Upper lobe of left lung (tissue), 6 donors: ENCODE measurements at places on chromosomes 7 and 10. TPM values are rescaled to one million over a fixed set of nuclear protein-coding genes. Genes with fewer than 3 reads are reported as not detected.

- no peak overlapping the region for H3K27ac ChIP-seq
- H3K36me3 ChIP-seq: no peaks in the 10 kb centered on the region
- peaks cover 9% of the 10 kb centered on the region for H3K4me1 ChIP-seq
- no peak for DNase-seq
Observed at GRCh38 chr7:1553512-1554210, 2.3 kb downstream of the TMEM184A start.

GRCh38 chr7:8143151-8143874, 118.7 kb downstream of the ICA1 start:
- DNase-seq: no peak
- H3K27me3 ChIP-seq: no peaks in the 10 kb centered on the region
- H3K4me3 ChIP-seq: no peak overlapping the region
- no peaks in the 10 kb centered on the region for H3K36me3 ChIP-seq
- H3K27ac ChIP-seq: no peak overlapping the region

- no peak for DNase-seq
- no peak overlapping the region for H3K4me3 ChIP-seq
- no peaks in the 10 kb centered on the region for H3K4me1 ChIP-seq
Observed at GRCh38 chr7:134134004-134134403, 6.9 kb downstream of the LRGUK start.

DNA sequence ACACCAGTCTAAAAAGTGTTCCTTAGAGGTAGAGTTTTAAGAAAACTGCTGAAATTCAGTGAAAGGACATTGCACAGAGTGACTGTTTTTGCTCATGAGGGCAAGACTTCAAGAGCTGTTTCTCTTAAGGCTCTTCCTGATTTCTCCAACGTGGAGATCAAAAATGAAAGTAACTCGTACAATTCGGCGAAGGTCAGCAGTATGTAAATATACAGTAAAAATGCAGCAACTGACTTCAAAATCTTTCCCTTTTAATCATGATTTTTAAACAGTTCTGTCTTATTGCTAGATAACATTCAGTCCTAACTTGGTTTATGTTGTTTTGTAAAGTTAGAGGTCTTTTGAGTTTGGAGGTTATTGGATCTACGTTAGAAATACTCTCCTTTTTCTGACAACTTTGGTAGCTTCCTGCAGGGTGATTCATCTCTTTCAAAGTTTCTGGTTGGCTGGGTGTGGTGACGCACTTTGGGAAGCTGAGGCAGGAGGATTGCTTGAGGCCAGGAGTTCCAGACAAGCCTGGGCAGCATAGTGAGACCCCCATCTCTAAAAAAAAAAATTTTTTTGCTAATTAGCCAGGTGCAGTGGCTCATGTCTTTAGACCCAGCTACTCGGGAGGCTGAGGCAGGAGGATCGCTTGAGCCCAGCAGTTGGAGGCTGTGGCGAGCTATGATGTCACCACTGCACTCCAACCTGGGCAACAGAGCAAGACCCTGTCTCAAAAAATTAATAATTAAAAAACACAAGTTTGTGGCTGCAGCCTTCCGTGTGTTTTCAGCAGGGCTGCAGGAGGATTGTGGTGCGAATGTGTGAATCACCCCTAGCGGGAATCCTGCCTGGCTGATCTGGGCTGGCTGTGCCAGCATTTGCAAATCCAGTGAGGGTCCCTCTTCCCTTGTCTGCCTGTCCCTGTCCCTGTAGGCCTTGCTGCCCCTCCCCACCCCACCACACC, 29.2 kb upstream of the AP5Z1 start:
- H3K27me3 ChIP-seq: no peaks in the 10 kb centered on the region
- H3K36me3 ChIP-seq: peaks cover 17% of the 10 kb centered on the region
- peak; percentile 65 for DNase-seq
- peaks cover 60% of the 10 kb centered on the region for H3K4me1 ChIP-seq
- H3K4me3 ChIP-seq: no peak overlapping the region

- DNase-seq: no peak
- no peak overlapping the region for H3K27ac ChIP-seq
- no peaks in the 10 kb centered on the region for H3K36me3 ChIP-seq
- H3K4me3 ChIP-seq: no peak overlapping the region
- H3K4me1 ChIP-seq: peaks cover 9% of the 10 kb centered on the region
- H3K27me3 ChIP-seq: no peaks in the 10 kb centered on the region
Observed at GRCh38 chr7:8254667-8255066, 7.3 kb downstream of the ICA1 start.

GRCh38 chr10:112753961-112754411, 196.1 kb upstream of the TCF7L2 start:
- no peaks in the 10 kb centered on the region for H3K36me3 ChIP-seq
- no peak overlapping the region for H3K4me3 ChIP-seq
- H3K27me3 ChIP-seq: no peaks in the 10 kb centered on the region
- no peaks in the 10 kb centered on the region for H3K4me1 ChIP-seq

- H3K36me3 ChIP-seq: no peaks in the 10 kb centered on the region
- no peak for DNase-seq
- H3K4me1 ChIP-seq: no peaks in the 10 kb centered on the region
- no peak overlapping the region for H3K27ac ChIP-seq
Observed at GRCh38 chr10:107548301-107548700, 383.8 kb upstream of the SORCS1 start.

- H3K4me3 ChIP-seq: no peak overlapping the region
- H3K4me1 ChIP-seq: peaks cover 11% of the 10 kb centered on the region
- no peak overlapping the region for H3K27ac ChIP-seq
- no peaks in the 10 kb centered on the region for H3K27me3 ChIP-seq
- DNase-seq: no peak
- no peaks in the 10 kb centered on the region for H3K36me3 ChIP-seq
Observed at GRCh38 chr10:61905837-61906561, 4.5 kb downstream of the ARID5B start.

DNA sequence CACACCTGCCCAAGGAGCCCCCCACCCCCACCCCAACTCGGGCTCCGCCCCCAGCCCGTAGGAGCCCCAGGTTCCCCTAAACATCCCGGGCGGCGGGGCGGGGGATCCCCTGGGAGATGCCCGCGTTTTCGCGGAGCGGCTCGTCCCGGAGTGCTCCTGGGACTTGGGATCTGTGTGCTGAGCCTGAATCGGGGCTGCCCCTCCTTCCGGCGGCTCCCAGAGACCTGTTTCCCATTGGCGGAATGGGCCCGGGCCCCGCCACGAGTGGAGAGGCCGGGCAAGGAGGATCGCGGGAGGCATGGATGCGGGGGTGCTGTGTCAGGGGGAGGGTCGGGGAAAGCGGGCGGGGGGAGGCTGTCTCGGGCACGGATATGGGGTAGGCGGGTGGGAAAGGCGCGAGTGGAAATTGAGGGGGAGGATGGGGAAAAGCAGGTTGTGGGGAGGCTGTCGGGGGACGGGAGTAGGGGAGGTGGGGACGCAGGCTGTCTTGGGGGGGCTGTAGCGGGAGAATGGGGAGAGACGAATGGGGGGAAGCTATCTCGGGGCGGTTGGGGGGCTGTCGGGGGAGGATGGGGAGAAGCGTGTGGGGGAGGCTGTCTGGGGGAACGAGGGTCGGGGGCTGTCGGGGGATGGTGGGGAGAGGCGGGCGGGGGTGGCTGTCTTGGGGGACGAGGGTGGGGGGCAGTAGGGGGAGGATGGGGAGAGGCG, 572 bp upstream of the BHLHA15 start:
- no peaks in the 10 kb centered on the region for H3K27me3 ChIP-seq
- H3K4me1 ChIP-seq: peaks cover 18% of the 10 kb centered on the region
- H3K27ac ChIP-seq: no peak overlapping the region
- peak overlapping the region; percentile 40 for H3K4me3 ChIP-seq
- DNase-seq: peak; percentile 46

GRCh38 chr7:129855234-129855673, 97.5 kb downstream of the UBE2H start:
- H3K36me3 ChIP-seq: no peaks in the 10 kb centered on the region
- peaks cover 50% of the 10 kb centered on the region for H3K4me1 ChIP-seq
- H3K27ac ChIP-seq: no peak overlapping the region
- no peaks in the 10 kb centered on the region for H3K27me3 ChIP-seq

DNA sequence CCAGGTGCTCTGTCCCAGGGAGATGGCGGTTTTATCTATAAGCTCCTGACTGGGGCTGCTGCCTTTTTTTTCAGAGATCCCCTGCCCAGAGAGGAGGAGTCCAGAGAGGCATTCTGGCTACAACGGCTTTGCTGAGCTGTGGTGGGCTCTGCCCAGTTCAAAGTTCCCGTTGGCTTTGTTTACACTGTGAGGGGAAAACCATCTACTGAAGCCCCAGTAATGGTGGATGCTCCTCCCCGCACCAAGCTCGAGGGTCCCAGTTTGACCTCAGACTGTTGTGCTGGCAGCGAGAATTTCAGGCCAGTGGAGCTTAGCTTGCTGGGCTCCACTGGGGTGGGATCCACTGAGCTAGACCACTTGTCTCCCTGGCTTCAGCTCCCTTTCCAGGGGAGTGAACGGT, 16.4 kb upstream of the SLC26A5 start:
- H3K4me1 ChIP-seq: no peaks in the 10 kb centered on the region
- H3K27me3 ChIP-seq: no peaks in the 10 kb centered on the region
- H3K36me3 ChIP-seq: no peaks in the 10 kb centered on the region
- H3K4me3 ChIP-seq: no peak overlapping the region

The SEMA3C gene
- 56.4 TPM for total RNA-seq

The UCMA gene
- total RNA-seq: not detected

The XRCC2 gene
- total RNA-seq: 0.46 TPM

The ALOX5 gene
- 686 TPM for total RNA-seq

The PAX2 gene
- not detected for total RNA-seq
